ENCODE measurements at places on chromosomes 11 and 22.

DNA sequence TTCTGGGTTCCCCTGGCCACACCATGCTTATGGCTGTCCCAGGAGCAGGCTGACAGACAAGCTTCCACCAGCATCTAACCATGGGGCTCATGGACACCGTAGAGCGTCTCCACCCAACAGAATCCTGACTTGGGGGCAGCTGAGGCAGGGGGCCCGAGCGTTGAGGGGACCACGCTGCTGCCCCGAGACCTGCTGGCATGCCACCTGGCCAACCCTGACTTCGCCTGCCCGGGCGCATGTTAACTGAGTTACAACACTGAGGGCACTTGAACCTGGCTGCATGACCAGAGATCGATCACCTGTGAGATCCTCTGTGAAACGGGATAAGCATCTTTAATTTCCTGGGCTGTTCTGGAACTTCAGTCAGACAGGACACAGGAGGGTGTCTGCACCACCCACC is 13.7 kb downstream of the PPM1F start:
- DNase-seq = no peak

- DNase-seq = no peak
Observed at GRCh38 chr22:31945443-31945855, 1.1 kb downstream of the YWHAH start.

DNA sequence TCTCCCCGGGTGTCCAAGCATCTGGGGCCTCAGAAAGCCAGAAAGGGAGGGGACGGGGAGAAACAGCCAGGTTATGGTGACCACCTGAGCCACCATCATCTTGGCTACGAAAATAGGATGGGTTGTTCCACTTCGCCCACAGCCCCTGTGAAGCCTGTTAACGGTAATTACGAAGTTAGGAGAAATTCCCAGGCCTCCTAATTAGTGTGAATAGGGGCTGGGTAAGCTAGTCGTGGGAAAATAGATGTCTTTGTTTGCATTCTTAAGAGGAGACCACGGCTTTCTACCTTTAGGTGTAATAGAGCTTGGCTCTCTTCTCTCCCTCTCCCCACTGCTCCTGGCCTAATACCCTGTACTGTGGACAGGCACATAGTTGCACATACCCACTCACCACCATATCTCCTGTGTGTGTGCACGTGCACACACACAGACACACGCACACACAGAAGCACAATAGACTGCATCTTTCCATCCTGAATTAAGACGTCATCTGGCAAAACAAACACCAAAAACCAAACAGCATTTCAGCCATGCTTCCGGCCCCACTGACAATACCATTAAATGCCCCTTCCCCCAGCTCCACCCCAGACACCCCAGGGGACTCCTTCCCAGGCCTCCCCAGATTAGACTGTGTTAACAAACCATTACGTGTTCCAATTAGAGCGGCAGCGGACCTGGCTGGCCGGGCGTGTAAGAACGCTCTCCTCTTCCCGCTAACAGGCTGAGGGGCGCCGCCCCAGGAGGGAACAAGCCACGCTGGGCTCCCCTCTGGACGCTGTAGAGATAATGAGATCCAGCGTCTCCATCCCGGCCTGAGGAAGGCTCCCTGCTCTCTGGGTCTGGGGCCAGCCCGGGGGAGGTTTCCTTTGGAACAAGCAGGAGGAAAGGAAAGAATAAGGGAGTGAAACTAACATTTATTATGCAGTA is 72.8 kb downstream of the TP53I11 start:
- DNase-seq = peak; percentile 46

DNA sequence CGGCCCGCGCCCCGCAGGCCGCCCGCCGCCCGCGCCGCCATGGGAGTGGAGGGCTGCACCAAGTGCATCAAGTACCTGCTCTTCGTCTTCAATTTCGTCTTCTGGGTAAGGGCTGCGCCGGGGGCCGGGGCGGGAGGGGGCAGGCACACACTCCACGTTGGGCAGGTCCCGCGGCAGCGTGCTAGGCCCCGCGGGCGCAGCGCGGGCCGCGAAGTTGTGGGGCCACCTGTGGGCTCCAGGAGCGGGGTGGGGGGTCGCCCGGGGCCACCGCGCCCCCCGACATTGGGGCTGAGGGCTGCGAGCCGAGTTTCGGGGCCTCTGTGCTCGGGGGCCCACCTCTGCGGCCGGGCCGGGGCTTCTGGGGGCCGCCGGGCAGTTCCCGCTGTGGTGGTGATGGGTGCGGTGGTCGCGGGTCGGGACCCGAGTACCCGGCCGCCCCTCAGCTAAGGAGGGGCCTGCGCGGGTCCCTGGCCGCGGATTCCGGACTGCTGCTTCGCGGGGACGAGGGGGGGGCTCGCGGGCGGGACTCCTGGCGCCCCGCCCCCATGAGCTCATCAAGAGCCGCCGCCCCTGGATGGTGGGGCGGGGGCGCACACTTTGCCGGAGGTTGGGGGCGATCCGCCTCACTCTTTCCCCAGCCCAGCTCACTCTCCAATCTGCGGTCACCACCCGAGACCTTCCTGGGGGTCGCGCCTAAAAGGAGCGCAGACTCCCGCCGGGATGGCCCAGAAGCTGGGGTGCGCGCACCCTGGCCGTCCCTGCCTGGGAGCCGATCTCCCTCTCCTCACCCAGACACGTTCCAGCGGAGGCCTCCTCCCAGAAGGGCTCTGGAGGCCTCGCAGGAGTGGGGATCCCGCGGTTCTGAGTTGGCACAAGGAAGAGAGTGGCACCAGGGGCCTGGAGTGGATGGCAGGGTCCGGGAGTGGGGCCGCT is 667 bp downstream of the CD81 start:
- peak; percentile 82 for DNase-seq

DNA sequence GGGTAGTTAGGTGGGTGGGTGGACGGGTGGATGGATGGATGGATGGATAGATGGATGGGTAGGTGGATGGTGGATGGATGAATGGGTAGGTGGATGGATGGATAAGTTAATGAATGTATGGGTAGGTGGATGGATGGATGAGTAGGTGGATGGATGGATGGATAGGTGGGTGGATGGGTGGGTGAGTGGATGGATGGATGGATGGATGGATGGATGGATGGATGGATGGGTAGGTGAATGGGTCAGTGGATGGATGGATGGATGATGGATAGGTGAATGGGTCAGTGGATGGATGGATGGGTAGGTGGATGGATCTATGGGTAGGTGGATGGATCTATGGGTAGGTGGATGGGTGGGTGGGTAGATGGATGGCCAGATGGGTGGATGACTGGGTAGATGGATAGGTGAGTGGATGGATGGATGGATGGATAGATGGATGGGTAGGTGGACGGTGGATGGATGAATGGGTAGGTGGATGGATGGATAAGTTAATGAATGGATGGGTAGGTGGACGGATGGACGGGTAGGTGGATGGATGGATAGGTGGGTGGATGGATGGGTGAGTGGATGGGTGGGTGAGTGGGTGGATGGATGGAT is 41.5 kb upstream of the RTL6 start:
- DNase-seq = no peak

DNA sequence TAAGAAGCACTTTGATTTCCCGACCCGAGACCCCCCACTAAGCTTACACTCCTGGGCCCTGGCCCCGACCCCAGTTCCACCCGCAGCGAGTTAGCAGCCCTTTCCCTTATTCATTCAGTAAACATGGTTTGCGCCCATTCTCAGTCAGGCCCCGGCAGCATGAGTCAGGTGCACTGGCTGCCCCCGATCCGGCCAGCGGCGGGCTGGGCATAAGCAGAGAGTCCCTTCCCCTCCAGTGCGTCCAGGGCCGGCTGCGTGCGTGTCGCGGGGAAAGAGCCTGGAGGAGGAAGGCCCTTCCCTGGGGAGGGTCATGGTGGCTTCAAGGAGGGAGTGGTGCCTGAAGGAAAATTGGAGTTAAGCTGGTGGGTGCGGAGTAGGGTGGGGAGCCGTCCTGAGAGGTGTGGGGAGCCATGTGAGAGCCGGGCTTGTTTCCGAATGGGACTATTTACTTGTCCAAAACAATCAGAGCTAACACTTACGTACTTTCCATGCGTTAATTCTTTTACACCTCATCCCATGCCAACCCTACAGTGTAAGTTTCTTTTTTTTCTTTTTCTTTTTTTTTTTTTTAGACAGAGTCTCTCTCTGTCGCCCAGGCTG is 657 bp downstream of the IGHMBP2 start:
- peak; percentile 51 for DNase-seq

All from GM23338 (cell line).